Right renal pelvis (tissue), 4 donors: ENCODE measurements at places on chromosomes 16 and 17. TPM values are rescaled to one million over a fixed set of nuclear protein-coding genes. Genes with fewer than 3 reads are reported as not detected.

C17orf50 gene
- polyA plus RNA-seq, result 0.20 TPM

CACNG3 gene
- not detected for polyA plus RNA-seq

PNMT gene
- 3.2 TPM for polyA plus RNA-seq

ADAM11 gene
- polyA plus RNA-seq, result 2.2 TPM

TBC1D28 gene
- polyA plus RNA-seq, result not detected

CCDC40 gene
- polyA plus RNA-seq, result 13.0 TPM

C17orf58 gene
- 28.0 TPM for polyA plus RNA-seq

AXIN2 gene
- 23.8 TPM for polyA plus RNA-seq

SPNS3 gene
- polyA plus RNA-seq, result 2.4 TPM

AXIN1 gene
- 23.0 TPM for polyA plus RNA-seq
